PC-3 (cell line): ENCODE measurements at places on chromosomes 2 and 18. TPM values are rescaled to one million over a fixed set of nuclear protein-coding genes. Genes with fewer than 3 reads are reported as not detected.

Gene THAP4
- total RNA-seq: 75.1 and 102 TPM in 2 replicates

Gene TSPYL6
- total RNA-seq: not detected in 2 replicates

Gene CRYGD
- not detected in 2 replicates for total RNA-seq

Gene EDAR
- total RNA-seq: 0.04 TPM in 1 of 2 replicates, not detected in the other

Gene NDUFAF7
- total RNA-seq: 12.3 and 13.2 TPM in 2 replicates

Gene ZNF892
- not detected in 2 replicates for total RNA-seq

Gene IL1RL2
- 0.11 TPM in 1 of 2 replicates, not detected in the other for total RNA-seq

Gene DUSP2
- 6.9 and 16.7 TPM in 2 replicates for total RNA-seq

Gene RAPH1
- 7.0 and 40.3 TPM in 2 replicates for total RNA-seq

Gene LRP1B
- total RNA-seq: 0.04 and 0.06 TPM in 2 replicates

Gene INHA
- total RNA-seq: 1.3 and 1.5 TPM in 2 replicates

Gene TTN
- 0.52 and 1.1 TPM in 2 replicates for total RNA-seq

Gene SLC38A11
- total RNA-seq: 0.36 TPM in 1 of 2 replicates, not detected in the other

Gene C18orf54
- total RNA-seq: 5.1 and 10.5 TPM in 2 replicates

Gene FBLN7
- 0.75 and 2.2 TPM in 2 replicates for total RNA-seq

Gene RNF144A
- total RNA-seq: 9.5 and 13.1 TPM in 2 replicates

Gene IL1B
- 48.4 and 67.5 TPM in 2 replicates for total RNA-seq

Gene SF3B6
- total RNA-seq: 139 and 220 TPM in 2 replicates

Gene TMEM178A
- total RNA-seq: 0.33 TPM in 1 of 2 replicates, not detected in the other

Gene ZBTB7C
- 1.1 and 1.3 TPM in 2 replicates for total RNA-seq

Gene LHCGR
- total RNA-seq: not detected in 2 replicates

Gene TRABD2A
- 2.0 and 4.0 TPM in 2 replicates for total RNA-seq

Gene CD8B
- not detected in 2 replicates for total RNA-seq

Gene SERPINB10
- total RNA-seq: 0.69 TPM in 1 of 2 replicates, not detected in the other

Gene RAB6C
- 0.04 TPM in 1 of 2 replicates, not detected in the other for total RNA-seq

Gene GNLY
- not detected in 2 replicates for total RNA-seq

Gene EML6
- 5.3 and 15.7 TPM in 2 replicates for total RNA-seq

Gene C2orf74
- 12.2 and 16.8 TPM in 2 replicates for total RNA-seq

Gene ANTXR1
- 31.1 and 31.2 TPM in 2 replicates for total RNA-seq

Gene SERPINB5
- 96.5 and 104 TPM in 2 replicates for total RNA-seq

Gene KIAA1328
- total RNA-seq: 1.6 and 4.4 TPM in 2 replicates

Gene NAT8
- not detected in 2 replicates for total RNA-seq

Gene TOGARAM2
- not detected in 2 replicates for total RNA-seq

Gene LBX2
- not detected in 2 replicates for total RNA-seq

Gene IL36G
- total RNA-seq: 0.62 TPM in 1 of 2 replicates, not detected in the other

Gene SKA1
- 11.6 and 17.2 TPM in 2 replicates for total RNA-seq

Gene ACMSD
- total RNA-seq: not detected in 2 replicates

Gene REG3G
- not detected in 2 replicates for total RNA-seq

Gene NTSR2
- not detected in 2 replicates for total RNA-seq

Gene GKN1
- not detected in 2 replicates for total RNA-seq

Gene PFN4
- 0.44 and 2.3 TPM in 2 replicates for total RNA-seq

Gene DRC1
- not detected in 2 replicates for total RNA-seq

Gene GULP1
- total RNA-seq: 23.1 and 25.5 TPM in 2 replicates

Gene SH3BP4
- total RNA-seq: 35.2 and 47.3 TPM in 2 replicates

Gene ABCG5
- total RNA-seq: not detected in 2 replicates

Gene SATB2
- 3.0 and 5.1 TPM in 2 replicates for total RNA-seq

Gene RGPD4
- not detected in 2 replicates for total RNA-seq

Gene DAW1
- total RNA-seq: 1.0 and 1.5 TPM in 2 replicates

Gene ITGA4
- total RNA-seq: 0.81 and 1.0 TPM in 2 replicates

Gene RESP18
- total RNA-seq: not detected in 2 replicates

Gene CNOT9
- 78.0 and 86.8 TPM in 2 replicates for total RNA-seq

Gene MAP4K3
- total RNA-seq: 81.1 and 97.4 TPM in 2 replicates

Gene AQP12A
- total RNA-seq: not detected in 2 replicates

Gene CRYBA2
- 6.4 and 13.5 TPM in 2 replicates for total RNA-seq

Gene IL1RL1
- total RNA-seq: 4.9 and 5.7 TPM in 2 replicates
